ENCODE measurements at places on chromosomes 1 and 21.

GRCh38 chr21:41662161-41662560 lies 104.7 kb downstream of the RIPK4 start:
- DNase-seq, result no peak
- H3K27ac ChIP-seq, result no peak overlapping the region
- H3K4me1 ChIP-seq, result no peaks in the 10 kb centered on the region
- no peak overlapping the region for H3K4me3 ChIP-seq
- no peaks in the 10 kb centered on the region for H3K36me3 ChIP-seq

GRCh38 chr1:48028218-48029069 lies 31.3 kb upstream of the TRABD2B start:
- no peaks in the 10 kb centered on the region for H3K4me1 ChIP-seq
- no peak for DNase-seq
- no peaks in the 10 kb centered on the region for H3K27me3 ChIP-seq
- H3K27ac ChIP-seq, result no peak overlapping the region
- no peak overlapping the region for H3K4me3 ChIP-seq

- H3K4me1 ChIP-seq, result no peaks in the 10 kb centered on the region
- H3K36me3 ChIP-seq, result no peaks in the 10 kb centered on the region
- H3K27ac ChIP-seq, result no peak overlapping the region
- H3K4me3 ChIP-seq, result no peak overlapping the region
These were observed 3.3 kb downstream of the CLCNKB start for GRCh38 chr1:16046842-16047241.

DNA sequence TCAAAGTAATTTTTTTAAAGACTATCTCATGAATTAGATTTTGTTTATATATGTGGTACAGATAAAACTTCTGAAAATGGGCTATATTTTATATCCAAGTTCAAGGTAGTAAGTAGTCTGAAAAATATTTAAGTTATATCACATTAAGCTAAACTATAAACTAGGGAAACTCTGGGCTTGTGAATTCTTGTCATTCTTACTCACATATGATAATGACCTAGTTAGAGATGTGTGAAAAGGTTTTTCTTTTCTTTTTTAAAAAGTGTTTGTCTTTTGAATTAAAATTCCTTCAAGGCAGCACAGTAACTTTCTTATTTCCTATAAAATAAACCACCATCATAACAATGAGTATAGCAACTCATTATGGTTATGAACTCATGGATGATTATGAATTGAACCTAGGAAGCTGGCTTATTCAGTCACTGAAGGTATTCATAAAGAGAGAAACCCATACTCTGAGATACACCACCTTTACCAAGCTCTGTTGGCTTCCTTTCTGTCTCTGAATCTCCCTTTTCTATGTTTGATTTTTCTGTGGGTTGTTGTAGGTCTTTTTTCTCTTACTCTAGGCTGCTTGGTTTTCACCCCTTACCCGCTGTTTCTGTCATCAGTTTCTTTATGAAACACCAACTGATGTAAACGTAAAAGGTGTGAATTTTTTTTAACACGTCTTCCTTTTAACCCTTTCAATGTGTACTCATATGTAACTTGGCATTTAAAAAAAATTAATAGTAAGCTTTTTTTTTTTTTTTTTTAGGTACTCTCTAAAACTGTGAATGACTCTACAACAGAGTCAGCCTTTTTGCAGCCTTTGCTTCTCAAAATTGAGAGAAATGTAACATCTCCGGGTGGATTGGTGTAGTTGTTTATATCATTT lies 25.2 kb downstream of the IL12RB2 start:
- H3K27me3 ChIP-seq, result no peaks in the 10 kb centered on the region
- H3K4me3 ChIP-seq, result no peak overlapping the region
- no peak overlapping the region for H3K27ac ChIP-seq

DNA sequence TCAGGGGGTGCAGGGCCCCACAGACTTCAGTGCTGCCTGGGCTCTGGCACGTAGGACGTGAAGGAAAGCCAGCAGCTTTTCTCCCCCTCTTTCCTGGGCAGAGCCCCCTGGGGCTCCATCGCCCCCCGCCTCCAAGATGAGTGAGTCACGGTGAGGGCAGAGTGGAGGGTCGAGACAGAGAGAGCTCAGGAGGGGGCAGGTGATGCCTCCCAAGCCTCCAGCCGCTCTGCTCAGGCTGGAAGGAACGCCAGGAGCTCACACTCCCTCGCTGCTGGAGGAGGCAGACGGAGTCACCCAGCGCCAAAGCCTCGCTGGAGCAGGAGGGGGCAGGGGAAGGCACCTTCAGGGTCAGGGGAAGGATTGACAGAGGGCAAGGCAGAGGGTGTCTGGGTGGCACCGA lies 119.5 kb downstream of the CASZ1 start:
- H3K36me3 ChIP-seq, result no peaks in the 10 kb centered on the region
- no peak overlapping the region for H3K4me3 ChIP-seq
- DNase-seq, result no peak
- peak overlapping the region; percentile 57 for H3K27ac ChIP-seq
- H3K27me3 ChIP-seq, result no peaks in the 10 kb centered on the region
- no peaks in the 10 kb centered on the region for H3K4me1 ChIP-seq

GRCh38 chr1:113792986-113793385 lies 19.3 kb downstream of the RSBN1 start:
- DNase-seq, result no peak
- H3K27me3 ChIP-seq, result no peaks in the 10 kb centered on the region
- no peak overlapping the region for H3K27ac ChIP-seq
- no peak overlapping the region for H3K4me3 ChIP-seq
- no peaks in the 10 kb centered on the region for H3K36me3 ChIP-seq

DNA sequence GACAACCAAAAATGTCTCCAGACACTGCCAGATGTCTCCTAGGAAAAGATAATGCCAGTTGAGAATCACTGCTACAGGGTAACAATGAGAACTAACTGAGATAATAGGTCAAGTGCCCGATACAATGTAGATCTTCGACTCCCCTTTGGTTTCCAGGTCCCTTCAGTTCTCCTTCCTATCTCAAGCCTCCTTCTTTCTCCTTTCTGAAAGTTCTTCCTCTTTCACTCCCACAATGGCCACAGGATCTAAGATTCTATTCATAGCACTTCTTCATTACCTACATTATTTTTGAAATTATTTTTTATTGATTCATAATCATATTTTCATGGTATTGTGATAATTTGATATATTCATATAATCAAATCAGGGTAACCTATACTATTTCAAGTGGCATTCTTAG lies 6.3 kb downstream of the PFDN2 start:
- no peaks in the 10 kb centered on the region for H3K27me3 ChIP-seq
- H3K27ac ChIP-seq, result no peak overlapping the region
- no peak for DNase-seq
- H3K36me3 ChIP-seq, result no peaks in the 10 kb centered on the region
- no peak overlapping the region for H3K4me3 ChIP-seq

- DNase-seq, result no peak
- H3K27ac ChIP-seq, result no peak overlapping the region
- H3K4me3 ChIP-seq, result no peak overlapping the region
- no peaks in the 10 kb centered on the region for H3K36me3 ChIP-seq
- no peaks in the 10 kb centered on the region for H3K27me3 ChIP-seq
These were observed 69.6 kb downstream of the DUSP10 start for GRCh38 chr1:221672239-221672645.

- no peaks in the 10 kb centered on the region for H3K27me3 ChIP-seq
- no peak for DNase-seq
- H3K4me1 ChIP-seq, result no peaks in the 10 kb centered on the region
- no peak overlapping the region for H3K27ac ChIP-seq
- H3K36me3 ChIP-seq, result no peaks in the 10 kb centered on the region
These were observed 47.0 kb upstream of the RBM15 start for GRCh38 chr1:110292031-110292741.

DNA sequence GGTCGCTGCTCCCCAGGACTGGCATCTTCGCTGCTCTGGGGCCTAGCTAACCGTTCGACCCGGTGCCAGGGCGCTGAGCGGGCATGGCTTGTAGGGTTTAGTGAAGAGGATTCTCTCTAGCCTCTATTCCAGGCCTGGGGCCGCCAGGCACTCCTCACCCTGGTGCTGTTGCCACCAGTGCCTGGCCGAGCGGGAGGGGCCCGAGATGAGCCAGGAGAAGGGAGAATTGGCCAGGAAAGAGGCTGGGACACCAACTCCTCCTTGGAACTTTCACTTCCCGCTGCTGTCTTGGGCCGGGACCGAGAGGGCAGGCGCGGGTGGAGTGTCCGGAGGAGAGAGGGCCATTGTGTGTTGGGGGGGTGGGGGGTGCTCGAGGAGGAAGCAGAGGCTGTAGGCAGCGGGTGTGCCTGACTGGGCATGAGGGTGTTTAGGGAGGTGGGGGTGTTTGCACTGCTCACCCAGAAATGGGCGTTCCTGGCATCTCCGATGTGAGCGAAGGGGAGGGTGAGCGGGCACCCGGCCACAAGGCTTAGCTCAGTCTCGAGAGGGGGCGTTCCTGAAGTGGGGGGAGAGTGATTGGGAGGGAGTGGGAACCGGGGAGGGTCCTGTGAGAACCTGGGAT lies 772 bp downstream of the ADAM15 start:
- H3K4me3 ChIP-seq, result peak overlapping the region; percentile 11
- peaks cover 26% of the 10 kb centered on the region for H3K4me1 ChIP-seq
- peak overlapping the region; percentile 99 for H3K27ac ChIP-seq
- peak; percentile 47 for DNase-seq

DNA sequence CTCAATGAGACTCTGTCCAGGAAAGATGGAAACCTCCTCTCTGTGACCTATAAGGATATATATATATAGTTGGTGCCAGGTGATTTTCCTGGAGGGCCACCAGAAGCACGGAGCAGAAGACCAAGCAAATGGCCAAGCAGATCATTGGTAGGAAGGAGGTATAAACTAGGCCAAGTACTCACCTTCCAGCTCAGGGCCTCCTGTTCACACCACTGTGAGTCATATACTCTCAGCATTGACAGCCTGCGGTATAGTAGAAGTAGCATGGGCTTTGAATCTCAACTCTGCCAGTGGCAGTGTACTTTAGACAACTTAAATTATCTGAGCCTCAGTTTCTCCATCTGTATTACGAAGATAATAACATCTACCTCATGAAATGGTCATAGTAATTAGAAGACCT lies 15.4 kb downstream of the IL12RB2 start:
- no peak overlapping the region for H3K4me3 ChIP-seq
- H3K27me3 ChIP-seq, result no peaks in the 10 kb centered on the region
- H3K36me3 ChIP-seq, result no peaks in the 10 kb centered on the region
- no peak for DNase-seq
- no peak overlapping the region for H3K27ac ChIP-seq

- H3K4me1 ChIP-seq, result peaks cover 12% of the 10 kb centered on the region
- DNase-seq, result no peak
- no peak overlapping the region for H3K27ac ChIP-seq
These were observed 12.0 kb downstream of the F11R start for GRCh38 chr1:161008869-161009510.

- DNase-seq, result no peak
- no peaks in the 10 kb centered on the region for H3K36me3 ChIP-seq
- peaks cover 8% of the 10 kb centered on the region for H3K4me1 ChIP-seq
- H3K27ac ChIP-seq, result no peak overlapping the region
- no peaks in the 10 kb centered on the region for H3K27me3 ChIP-seq
These were observed 274.8 kb downstream of the PTPRC start for GRCh38 chr1:198913667-198914066.

DNA sequence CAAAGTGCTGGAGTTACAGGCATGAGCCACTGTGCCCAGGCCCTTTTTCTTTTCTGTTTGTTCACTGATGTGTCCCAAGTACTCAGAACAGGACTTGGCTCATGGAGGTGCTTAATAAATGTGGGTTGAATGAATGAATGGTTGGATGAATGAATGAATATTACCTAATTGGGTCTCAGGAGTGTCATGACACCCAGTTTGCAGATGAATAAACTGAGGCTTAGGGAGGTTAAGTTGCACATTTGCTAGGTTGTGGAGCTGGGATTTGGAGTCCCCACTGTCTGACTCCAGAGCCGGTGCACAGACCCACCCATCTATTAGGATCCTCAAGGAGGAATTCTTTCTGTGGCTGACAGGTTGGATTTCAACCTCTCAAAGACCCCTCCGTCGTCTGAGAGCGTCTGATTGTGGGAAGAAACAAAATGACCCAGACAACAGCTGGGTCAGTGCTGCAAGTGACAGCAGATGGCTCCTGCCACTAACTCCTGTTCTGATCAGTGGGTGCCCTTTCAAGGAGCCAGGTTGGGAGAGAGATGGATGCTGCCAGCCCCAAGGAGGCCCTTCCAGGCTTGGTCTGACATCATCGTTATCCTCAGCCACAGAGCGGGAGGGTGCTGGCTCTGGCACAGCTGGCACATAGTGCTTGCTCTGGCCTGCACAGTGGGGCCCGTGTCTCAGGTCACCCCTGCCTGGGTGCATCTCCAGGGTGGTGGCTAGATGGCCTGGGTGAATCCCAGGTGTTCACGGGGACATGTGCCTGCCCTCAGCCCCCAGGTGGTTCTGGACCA lies 24.2 kb downstream of the ARHGEF10L start:
- no peak overlapping the region for H3K27ac ChIP-seq

GRCh38 chr21:25449950-25450349 lies 157.3 kb downstream of the MRPL39 start:
- no peak for DNase-seq
- H3K36me3 ChIP-seq, result no peaks in the 10 kb centered on the region
- no peaks in the 10 kb centered on the region for H3K4me1 ChIP-seq
- no peak overlapping the region for H3K4me3 ChIP-seq
- H3K27me3 ChIP-seq, result no peaks in the 10 kb centered on the region

DNA sequence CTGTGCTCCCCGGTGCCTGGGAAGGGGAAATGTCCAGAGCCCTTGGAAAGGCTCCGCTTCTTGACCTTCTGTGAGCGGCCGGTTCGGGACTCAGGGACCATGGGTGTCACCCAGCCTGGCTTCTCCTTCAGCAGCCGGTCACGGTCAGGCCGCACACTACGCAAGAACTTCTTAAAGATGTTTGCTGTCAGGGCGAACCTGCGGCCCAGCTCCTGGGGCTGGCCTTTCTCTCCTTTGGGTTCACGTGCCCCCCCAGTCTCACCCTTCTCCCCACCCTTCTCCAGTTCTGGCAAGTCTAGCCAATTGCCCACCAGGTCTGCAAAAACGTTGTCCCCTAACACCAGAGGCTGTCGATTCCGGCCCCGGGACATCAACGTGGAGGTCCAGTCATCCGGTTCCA lies 12.1 kb downstream of the INKA2 start:
- no peak for DNase-seq
- H3K27me3 ChIP-seq, result no peaks in the 10 kb centered on the region
- H3K4me3 ChIP-seq, result no peak overlapping the region
- H3K36me3 ChIP-seq, result no peaks in the 10 kb centered on the region
- no peak overlapping the region for H3K27ac ChIP-seq

DNA sequence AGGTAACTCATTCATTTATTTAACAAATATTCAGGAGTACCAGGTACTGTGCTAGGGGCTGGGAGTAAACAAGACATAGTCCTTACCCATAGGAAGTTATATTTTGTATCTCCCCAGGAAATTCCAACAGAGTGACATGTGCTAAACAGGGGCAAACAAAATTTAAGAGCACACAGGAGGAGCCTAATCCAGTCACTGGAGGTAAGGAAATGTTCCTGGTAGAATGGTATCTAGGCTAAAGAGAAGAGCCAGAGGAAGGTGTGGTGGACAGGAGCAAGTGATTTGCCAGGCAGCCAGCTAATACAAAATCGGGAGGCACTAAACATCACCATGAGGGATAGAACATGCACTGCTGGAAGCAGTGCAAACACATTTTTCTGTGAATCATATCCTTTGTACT lies 10.4 kb downstream of the TEX38 start:
- no peaks in the 10 kb centered on the region for H3K4me1 ChIP-seq
- no peak for DNase-seq
- H3K27ac ChIP-seq, result no peak overlapping the region
- H3K27me3 ChIP-seq, result no peaks in the 10 kb centered on the region
- no peaks in the 10 kb centered on the region for H3K36me3 ChIP-seq

Measured in adrenal gland (tissue), 19 donors.